Kidney (tissue), 22 donors: ENCODE measurements at places on chromosomes 16 and 17. TPM values are rescaled to one million over a fixed set of nuclear protein-coding genes. Genes with fewer than 3 reads are reported as not detected.

GRCh38 chr17:35560703-35561102 lies at the start of gene SLFN14:
Gene SLFN14 (minus strand): TSS chr17:35560819. CDS start chr17:35558062, 2,757 bp downstream.
- H3K4me1 ChIP-seq: no peaks in the 10 kb centered on the region
- no peak for DNase-seq
- H3K4me3 ChIP-seq: no peak within 1 kb of the TSS
- H3K27ac ChIP-seq: no peak within 1 kb of the TSS

DNA sequence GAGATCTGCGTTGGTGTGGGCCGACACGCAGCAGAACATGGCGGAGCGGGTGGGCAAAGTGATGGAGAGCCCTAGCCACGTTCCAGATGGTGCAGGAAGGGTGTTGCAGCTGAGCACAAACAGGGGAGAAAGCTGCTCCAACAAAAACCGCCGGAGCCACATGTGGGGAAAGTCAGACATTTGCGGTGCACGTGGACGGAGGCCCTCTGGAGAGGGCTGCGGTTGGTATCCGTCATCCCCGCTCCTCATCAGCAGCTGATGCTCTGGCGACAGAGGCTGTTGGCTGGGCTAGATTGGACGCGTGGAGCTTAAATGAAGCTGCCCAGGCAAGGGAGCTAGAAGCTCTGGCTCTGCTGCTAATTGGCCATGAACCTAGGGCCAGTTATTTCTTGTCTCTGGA lies 43.5 kb upstream of the ADCY9 start:
- no peaks in the 10 kb centered on the region for H3K36me3 ChIP-seq
- H3K27ac ChIP-seq: no peak overlapping the region
- no peaks in the 10 kb centered on the region for H3K4me1 ChIP-seq
- H3K27me3 ChIP-seq: no peaks in the 10 kb centered on the region

DNA sequence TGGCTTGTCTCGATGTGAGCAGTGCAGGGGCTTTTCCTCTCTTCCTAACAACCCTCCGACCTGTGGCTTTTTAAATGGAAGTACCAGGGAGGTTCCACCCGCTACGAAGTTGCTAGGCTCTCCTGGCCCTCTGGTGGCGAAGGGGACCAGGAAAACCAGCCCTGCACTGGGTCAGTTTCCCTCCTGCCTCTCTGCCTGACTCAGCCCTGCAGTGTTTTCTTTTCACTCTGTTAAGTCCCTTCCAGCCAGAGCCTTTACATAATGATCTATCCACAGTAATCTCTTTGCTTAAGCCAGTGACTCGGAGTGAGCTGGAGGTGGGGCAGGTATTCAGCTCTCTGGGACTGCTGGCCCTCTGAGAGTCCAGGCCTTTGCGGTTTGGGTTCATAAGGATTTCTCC lies 331.3 kb upstream of the EEF2KMT start:
- DNase-seq: peak; percentile 11
- H3K27ac ChIP-seq: no peak overlapping the region
- H3K4me3 ChIP-seq: no peak overlapping the region

GRCh38 chr17:67747681-67748235 lies 30.0 kb downstream of the NOL11 start:
- no peak overlapping the region for H3K27ac ChIP-seq
- DNase-seq: no peak
- H3K27me3 ChIP-seq: no peaks in the 10 kb centered on the region
- H3K4me1 ChIP-seq: no peaks in the 10 kb centered on the region
- H3K4me3 ChIP-seq: no peak overlapping the region

The AANAT gene
- not detected for total RNA-seq

The SOX9 gene
- 79.3 TPM for total RNA-seq

The CCL16 gene
- 0.79 TPM for total RNA-seq

The MGAT5B gene
- total RNA-seq: 2.3 TPM
